Activated gamma-delta T cell (primary cell): ENCODE measurements at places on chromosomes 12 and 14.

- no peak for DNase-seq
These were observed 103.7 kb upstream of the IFNG-AS1 start for GRCh38 chr12:67885375-67886169.

GRCh38 chr12:6620137-6620884 lies 13.1 kb upstream of the CHD4 start:
- no peak for DNase-seq

GRCh38 chr12:79560225-79560889 lies 130.4 kb downstream of the PAWR start:
- no peak for DNase-seq

GRCh38 chr14:21825149-21825743 lies 151.6 kb upstream of the OR4E1 start:
- DNase-seq, result no peak

- no peak for DNase-seq
These were observed 33.9 kb upstream of the POC1B start for GRCh38 chr12:89559753-89560152.

DNA sequence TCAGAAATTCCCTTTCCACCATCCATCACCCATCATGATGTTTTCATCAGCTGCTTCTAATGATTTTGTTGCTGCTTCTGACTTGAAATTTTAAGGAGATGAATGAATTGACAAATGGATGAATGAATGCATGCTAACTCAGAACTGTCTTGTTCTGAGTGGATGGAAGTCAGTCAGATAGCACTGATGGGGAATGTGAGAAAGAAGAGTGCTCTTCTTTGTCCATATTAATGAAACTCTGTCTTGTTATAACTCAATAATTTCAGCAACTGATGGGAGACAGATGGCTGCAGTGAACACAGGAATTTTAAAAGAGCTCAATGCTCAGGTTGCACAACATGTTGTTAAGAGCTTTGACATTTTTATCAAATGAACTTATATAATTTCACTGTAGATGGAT lies 422.0 kb downstream of the TRHDE start:
- DNase-seq, result no peak

DNA sequence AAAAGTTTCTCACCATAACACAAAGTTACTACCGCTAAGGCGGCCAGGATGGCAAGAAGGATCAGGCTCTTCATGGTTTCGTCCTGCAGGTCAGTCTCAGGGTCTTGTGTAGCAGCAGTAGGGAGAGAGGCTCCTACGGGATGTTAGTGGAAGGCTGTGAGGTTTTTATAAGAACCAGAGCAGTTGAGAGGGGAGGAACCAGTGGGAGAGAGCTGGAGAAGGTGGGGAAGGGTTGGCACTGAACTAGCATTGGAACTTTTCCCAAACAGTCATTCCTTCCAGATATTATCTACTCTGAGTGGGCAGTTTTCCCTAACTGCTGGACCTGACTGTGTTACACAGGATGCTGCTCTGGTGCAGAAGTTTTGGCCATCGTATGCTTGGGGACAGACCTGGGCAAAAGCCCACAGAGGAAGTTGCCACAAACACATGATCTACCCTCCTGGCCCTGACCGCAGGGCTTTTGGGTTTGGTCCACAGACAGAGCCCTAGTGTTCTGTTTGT lies at the start of gene MGP:
TSS of gene MGP (minus strand) at position 137 of the 504 bp plus-strand sequence. CDS start at position 74, 63 bp downstream.
- DNase-seq, result no peak

DNA sequence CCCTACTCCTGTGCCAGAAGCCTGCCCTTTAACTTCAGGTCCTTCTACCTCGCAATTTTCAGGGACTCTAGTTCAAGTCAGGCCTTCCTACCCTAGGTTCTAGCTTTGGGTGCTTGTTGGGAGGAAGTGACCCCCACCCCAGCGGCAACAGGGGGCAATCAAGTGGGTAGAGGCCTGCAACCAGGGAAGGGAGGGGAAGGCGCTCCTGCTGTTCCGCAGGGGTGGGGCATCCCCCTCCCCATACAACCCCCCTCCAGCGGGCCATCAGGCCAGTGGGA lies 204 bp upstream of the PRPH start:
- no peak for DNase-seq

GRCh38 chr12:56688129-56688845 lies at the start of gene PTGES3:
Gene PTGES3, minus strand, starts transcription at chr12:56688284. Its CDS starts 285 bp downstream, at chr12:56687999.
- peak; percentile 96 for DNase-seq

- DNase-seq, result no peak
These were observed 776 bp downstream of the BMP4 start for GRCh38 chr14:53955671-53956426.

DNA sequence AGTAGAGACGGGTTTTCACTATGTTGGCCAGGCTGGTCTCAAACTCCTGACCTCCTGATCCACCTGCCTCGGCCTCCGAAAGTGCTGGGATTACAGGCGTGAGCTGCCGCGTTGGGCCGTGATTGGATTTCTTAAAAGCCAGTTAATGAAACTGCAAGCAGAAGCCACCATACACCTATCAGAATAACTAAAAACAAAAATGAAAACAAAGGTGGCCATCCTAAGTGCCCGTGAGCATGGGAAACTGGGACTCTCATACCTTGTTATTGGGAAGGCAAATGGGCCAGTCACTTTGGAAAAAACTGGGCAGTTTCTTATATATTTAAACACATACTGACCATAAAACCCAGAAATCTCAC lies 7.7 kb upstream of the TCTN1 start:
- no peak for DNase-seq

DNA sequence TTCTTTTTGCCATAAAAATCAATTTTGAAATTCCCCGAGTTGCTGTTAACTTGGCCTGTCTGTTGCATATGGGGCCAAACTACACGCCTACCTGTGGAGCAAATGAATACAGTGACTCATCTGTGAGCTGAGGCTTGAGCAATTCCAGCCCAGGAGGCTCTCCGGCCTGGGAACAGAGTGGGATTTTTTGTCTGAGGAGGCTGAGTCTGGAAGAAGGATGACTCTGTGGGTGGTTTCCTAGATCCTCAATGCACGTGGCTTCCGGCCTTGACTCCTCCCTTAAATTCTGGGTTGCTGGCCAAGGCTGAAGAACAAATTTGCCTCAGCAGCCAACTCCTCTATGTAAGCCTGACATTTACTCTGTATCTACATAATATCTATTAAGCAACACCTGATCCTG lies 124.1 kb downstream of the SSPN start:
- no peak for DNase-seq

DNA sequence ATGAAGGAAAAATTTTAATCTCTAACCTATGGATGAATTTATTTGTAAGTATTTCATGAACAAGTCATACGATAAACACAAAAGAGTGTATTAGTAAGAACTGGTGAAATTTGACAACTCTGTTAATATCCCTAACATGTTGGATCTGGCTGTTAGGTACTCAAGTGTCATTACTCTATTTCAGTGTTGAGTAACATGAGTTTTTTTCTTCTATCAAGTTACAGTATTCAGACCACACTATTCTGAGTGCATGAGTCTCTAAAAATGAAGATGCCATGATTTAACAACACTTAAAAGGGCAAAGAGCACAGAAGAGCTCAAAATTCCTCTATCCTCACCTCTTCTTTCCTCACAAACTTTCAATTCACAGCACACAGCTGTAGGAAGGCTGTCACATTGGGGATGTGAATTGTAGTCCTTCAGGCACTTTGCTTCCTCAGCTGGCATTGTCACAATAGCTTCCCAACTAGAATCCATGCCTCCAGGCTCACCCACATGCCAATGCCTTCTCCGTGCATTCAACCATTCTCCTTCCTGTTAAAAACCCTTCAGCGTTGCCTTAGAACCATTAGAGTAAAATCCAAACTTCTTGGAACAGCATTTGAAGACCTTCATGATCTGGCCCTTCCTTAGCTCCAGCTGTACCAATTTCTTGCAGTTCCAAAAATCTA lies 73.7 kb upstream of the DBX2 start:
- no peak for DNase-seq

GRCh38 chr14:30195941-30196340 lies 268.3 kb upstream of the PRKD1 start:
- DNase-seq, result no peak

DNA sequence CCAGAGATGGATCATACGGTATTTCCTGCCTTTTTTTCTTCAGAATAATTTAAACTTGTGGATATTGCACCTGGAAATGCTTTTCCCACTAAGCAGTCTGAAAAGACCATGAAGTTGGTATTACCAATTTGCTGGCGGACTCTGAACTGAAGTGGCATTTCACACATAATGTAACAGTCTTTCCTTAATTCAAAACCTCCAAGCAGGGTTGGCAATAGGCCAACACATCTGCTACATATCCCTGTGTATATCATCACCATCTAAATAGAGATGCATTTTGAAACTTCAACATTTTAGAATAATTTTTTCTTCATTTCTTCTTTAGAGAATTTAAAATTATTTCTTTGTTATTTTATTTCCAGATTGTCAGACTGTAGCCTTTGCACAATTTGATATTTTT lies 100.5 kb downstream of the TSPAN8 start:
- no peak for DNase-seq

- no peak for DNase-seq
These were observed 2.4 kb downstream of the C12orf75 start for GRCh38 chr12:105332925-105333324.

- no peak for DNase-seq
These were observed 72.2 kb downstream of the FBXW8 start for GRCh38 chr12:116982791-116983411.

DNA sequence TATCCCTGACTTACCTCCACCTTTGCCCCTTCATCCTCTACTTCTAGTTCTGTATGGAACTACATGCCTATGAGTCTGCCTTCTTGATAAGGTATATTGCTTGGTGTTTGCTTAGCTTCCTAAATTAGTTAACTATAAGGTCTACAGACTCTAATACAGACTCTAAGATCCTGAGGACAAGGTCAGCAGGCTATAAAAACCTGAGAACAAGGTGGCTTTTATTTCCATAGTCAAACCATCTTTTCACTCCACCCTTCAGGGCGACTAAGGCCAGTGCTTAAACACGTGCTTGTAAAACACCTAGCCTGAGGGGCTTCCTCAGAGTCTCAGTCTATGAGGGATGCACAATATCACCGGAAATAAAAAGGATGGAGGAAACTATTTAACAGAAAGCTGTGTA lies 36.1 kb upstream of the COL2A1 start:
- DNase-seq, result no peak

DNA sequence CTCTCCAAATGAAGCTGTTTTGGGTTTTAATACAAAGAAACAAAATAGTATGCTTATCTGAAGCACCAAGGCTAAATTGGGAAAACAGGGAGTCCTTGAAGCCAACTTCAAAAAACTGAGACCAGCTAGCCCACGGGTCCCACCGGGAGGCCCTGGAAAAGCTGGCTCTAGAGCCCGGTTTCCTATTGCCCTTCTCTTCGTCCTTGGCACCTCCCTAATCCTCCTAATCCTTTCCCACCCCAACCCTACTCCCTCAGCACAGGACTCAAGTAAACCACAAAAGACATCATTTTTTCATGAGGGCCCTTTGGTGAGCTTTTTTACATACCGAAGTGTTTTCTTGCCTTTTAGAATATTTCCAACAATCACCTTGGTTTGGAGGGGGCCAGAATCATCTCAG lies 11.3 kb downstream of the LRRC74A start:
- DNase-seq, result no peak

GRCh38 chr12:29241821-29242591 lies 92.9 kb downstream of the FAR2 start:
- DNase-seq, result no peak

DNA sequence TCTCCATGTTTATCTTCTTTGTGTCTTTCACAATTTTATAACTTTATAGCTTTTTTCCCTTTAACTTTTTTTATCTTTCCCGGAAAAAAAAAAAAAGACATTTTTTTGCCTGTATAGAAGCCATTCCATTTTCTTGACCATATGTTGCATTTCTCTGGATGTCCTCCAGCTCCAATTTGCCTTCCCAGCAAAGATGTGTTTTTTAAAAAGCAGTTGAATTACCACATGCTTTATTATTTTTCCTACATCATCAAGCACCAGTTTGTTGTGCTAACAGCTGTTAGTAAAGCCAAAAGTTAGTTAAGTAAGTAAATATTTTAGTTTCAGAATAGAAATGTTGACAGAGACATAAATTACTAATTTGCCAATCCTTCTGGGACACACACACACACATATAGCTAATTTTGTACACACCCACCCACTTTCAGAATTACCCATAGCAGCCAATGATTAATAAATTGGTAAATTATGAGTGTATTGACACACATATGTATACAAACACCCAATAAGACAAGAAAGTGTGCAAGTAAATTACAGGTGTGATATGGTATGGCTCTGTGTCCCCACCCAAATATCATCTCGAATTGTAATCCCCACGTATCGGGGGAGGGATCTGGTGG lies 118.3 kb downstream of the SLC38A6 start:
- no peak for DNase-seq

DNA sequence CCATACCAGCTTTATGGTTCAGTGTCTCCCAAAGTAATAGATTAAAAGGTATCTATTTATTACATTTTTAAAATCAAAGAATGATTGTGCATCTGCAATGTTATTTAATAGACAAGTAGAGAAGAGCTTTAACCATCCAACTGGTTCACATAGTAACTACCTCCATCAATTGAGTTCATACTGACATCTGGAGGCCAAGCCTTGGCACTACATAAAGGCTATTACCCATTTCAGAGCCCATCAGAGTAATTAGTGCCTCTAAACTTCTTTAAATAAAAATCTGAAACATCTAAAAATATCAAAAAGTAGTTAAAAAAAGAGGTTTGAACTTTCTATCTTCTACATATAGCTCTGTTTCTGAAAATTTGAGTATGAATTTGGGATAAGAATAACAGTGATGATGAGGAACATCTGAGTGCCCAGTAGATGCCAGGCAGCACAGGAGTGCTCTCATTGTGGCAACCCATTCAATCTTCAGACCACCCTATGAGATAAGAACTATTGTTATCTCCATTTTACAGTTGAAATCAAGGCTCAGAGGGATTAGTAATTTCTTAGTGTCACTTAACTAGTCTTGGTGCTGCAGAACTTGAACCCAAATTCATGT lies 132.9 kb upstream of the DAAM1 start:
- DNase-seq, result no peak

DNA sequence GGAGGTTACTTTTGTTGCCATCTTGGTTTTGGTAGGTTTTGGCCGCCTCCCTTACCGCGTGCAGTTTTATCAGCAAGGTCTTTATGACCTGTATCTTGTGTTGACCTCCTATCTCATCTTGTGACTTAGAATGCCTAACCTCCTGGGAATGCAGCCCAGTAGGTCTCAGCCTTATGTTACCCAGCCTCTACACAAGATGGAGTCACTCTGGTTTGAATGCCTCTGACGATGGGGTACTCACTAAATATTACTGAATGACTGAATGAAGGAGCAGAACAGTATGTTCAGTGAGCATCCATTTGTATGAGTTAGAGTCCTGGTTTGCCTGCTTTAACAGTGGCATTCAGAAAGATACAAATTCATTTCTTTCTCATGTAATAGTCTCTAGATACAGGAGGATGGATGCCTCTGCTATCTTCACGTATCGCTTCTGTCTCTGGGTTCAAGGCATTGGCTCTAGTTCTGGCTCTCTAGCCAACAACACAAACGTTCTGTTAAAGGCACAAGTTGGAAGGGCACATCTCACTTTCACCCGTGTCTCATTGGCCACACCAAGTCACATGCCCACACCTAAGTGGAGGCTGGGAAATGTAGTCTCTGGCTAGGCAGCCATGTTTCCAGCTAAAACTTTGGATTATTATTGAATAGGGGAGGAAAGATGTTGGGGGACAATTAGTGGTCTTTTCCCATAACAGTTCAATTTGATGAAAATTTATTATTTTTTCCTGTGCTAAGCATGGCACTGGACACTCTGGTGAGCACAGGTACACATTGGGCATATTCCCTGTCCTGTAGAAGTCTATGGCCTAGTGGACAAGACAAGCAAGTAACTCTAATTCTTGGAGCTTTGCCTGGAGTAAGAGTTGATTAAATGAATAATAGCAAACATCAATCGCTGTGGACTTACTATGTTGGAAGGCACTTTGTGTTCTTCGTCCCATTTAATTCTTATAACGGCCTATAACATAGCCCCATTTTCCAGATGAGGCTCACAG lies 75.2 kb upstream of the RPH3A start:
- DNase-seq, result no peak

GRCh38 chr12:53107122-53107521 lies 3.8 kb downstream of the SOAT2 start:
- no peak for DNase-seq
